Putamen (tissue), 1 donor: ENCODE measurements at places on chromosomes 7 and 10.

DNA sequence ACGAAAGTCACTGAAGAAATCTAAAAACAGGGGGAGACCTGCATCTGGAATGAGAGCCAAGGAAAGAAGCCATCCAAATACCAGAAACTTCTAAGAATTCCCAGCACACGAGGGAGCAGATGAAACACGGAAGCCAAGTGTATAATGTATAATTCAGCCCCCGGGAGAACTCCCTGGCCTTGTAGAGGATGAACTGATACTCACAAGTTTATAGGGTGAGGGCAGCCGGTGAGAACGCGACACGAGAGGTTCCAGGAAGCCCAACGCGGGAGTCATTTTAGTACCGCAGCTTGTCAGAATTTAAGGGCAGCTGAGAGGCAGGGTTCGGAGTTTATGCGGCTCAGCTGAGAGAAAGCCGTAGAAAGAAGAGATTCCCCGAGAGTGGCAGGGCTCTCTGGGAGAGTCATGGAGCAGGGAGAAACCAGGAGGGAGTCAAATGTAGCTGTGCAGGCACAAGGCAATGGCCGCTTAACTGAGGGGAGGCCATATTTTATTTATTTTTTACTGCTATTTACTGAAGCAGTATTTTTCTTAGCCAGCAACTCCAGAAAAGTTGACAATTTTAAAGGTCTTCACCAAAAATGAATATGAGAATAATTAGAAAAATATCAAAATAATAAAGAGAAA lies 164.0 kb downstream of the NPSR1 start:
- DNase-seq = no peak

GRCh38 chr7:111735661-111736551 lies 173.6 kb upstream of the IMMP2L start:
- DNase-seq = peak; percentile 64

- no peak for DNase-seq
These were observed 100.4 kb upstream of the DDC start for GRCh38 chr7:50665403-50666123.

- no peak for DNase-seq
These were observed 19.9 kb upstream of the INSYN2A start for GRCh38 chr10:127216274-127216673.

DNA sequence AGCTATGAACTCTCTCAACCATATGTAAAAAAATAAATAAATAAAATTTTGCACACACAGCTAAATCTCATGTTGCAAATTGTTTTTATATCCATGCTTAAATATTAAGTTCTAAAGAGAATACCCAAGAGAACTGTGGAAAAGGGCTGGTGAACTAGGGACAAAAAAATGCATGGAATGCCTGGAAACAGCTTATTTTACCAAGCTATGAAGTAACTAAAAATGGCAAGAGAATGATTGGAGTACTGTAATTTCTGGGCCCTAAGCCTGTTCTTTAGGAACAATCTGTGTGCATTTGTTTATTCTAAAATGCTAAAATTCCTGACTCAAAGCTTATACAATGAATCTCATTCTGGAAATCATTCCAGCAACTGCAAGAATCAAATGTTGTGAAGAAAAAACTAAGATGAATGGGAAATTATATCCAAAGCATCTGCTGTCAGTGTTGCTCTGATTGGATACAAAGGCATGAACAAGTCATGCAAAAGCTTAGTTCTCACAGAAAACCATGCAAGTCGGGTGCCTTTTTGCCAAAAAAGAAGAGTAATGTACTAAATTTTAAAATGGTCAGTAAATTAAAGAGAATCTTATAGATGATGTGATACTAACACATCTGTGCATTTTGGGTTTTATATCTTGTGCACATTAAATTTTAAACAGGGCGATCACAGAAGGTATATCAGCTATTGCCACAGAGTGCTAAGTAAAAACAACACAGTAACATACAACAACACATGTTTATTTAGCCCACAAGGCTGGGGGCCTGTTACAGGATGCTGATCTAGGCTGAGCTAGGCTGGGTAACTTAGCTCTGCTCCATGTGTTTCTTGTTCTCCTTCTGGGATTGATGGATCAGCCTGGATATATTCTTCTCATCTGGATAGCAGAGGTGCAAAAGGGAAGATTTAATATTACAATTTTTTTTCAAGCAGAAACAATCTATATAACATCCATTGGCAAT lies 453.5 kb upstream of the SEMA3A start:
- no peak for DNase-seq

DNA sequence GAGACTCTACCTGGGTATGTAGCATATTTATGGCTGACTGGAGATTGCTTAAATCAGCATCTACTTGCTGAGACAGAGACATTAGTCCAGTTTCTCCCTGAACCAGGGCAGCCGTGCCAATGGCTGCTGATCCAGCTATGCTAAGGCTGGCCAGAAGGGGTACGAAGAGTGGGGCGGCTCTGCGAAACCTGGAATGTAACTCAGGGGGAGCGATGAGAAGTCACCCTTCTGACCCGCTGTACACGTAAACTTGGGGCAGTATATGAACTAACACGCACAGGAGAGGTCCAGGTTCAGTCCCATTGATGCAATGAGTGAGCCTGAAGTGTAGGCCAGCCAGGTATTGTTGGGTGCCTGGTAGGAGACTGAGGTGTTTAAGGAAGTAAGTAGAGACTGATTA lies 73.7 kb downstream of the PRR15 start:
- no peak for DNase-seq

- DNase-seq = no peak
These were observed 32.1 kb upstream of the CALN1 start for GRCh38 chr7:72444026-72444776.

- no peak for DNase-seq
These were observed 194.4 kb downstream of the TPST1 start for GRCh38 chr7:66399566-66399965.

GRCh38 chr7:126419047-126419446 lies 833.7 kb downstream of the GRM8 start:
- no peak for DNase-seq

- no peak for DNase-seq
These were observed 167.0 kb downstream of the PON1 start for GRCh38 chr7:95157381-95157780.

- no peak for DNase-seq
These were observed 1.1 kb upstream of the AQP1 start for GRCh38 chr7:30910411-30911073.

DNA sequence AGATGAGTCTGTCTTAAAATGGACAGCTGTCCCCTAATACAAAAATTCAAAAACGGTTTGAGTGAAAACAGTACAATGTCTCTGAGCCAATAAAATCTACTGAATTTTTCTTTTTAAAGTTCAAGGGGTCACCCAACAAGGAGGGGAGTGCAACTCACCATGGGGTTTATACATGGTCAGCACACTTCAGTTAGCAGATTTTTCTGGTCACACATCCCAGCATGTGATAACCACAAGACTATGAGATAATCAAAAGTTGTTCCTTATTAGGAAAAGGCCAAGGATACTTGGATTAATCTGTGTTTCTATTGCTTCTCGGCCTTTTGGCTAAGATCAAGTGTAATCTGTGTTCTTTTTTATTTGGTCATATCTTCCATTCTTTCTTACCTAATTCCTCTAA lies 31.6 kb downstream of the ABCB5 start:
- no peak for DNase-seq

DNA sequence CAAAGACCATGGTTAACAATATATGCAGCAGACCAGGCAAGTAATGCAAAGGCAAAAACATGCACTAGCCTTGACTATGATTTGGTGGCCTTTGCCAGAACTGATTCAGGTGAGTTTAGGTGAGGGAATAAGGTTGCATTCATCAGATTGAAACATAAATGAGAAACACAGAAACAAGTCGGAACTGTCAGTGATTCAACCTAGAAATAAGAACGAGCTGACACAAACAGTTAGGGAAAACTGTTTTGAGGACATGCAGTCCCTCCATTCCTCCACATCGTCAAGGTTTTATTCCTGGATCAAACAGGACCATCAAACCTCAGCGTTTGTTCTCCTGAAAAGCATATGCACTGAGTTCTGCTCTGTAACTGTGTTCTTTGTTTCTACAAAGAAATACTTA lies 1.8 kb downstream of the ZNF248 start:
- no peak for DNase-seq

DNA sequence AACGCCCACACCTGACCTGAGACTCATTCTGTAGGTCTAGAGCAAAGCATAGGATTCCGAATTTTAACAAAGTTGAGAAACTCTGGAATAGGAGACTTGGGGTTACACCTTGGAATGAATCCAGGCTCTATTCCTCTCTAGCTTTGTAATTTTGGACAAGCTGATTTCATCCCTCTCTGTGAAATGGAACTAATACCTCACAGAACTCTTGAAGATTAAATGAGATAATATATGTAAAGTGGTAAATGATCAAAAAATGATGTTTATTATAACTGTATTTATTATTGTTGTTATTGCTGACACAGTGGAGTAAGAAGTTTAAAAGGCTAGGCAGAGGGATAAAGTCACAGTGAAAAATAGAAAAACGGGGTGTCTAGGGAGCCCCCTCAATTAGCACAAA lies 32.3 kb downstream of the CASP7 start:
- DNase-seq = no peak

DNA sequence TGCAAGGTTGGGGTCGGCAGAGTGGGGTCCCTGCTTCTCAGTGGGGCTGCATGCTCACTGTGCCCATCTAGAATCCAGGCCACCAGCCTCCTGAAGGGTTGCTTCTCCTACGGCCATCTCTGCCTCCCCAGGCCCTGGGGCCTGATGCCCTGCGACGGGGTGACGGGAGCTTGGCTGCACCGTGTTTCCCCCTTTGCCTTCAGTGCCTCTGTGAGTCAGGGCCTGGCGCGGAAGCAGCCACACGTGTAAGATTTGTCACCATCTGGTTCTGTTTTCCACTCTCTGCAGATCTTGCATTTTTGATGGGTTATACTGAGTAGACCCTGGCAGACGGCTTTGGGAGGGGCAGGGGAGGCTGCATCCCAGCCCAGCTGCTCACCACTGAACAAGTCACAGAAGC lies 7.2 kb downstream of the ADAMTS14 start:
- DNase-seq = no peak

DNA sequence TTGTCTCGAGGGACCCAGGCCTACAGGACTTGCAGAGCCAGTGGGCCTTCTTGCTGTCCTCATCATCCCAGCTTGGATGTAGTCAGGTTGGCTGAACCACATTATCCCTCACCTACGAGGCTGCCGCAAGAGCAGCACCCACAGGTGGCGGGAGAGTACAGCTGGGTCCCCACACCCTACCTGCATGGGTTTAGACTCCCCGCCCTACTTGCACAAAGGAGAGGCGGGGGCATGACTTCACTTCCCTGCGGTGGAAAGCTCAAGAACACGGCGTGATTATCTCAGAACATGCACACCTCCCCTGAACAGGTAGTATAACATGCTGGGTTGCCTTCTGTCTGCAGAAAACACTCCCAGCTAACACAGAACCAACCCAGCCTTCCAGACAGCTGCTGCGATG lies 57.5 kb downstream of the CTBP2 start:
- DNase-seq = no peak

DNA sequence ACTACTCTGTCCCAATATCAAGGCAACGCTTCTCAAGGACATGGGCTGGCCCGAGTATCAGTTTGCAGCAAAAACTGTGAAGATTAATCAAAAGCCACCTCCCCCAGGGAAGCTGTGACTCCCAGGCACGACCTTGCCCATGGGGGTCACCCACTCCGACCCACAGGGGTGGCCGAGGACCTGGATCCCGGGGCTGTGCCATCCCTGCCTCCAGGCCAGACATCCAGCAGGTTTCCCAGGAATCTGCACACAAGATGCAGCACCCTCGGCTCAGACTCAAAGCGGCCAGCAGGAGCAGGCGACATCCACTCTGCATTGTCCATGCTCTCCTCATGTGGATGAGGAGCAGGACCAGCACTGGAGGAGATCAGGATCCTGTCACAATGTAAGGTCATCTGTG lies 39.8 kb downstream of the PTPRN2 start:
- DNase-seq = no peak

- no peak for DNase-seq
These were observed 139.5 kb downstream of the MAPK8 start for GRCh38 chr10:48445932-48446331.

- DNase-seq = no peak
These were observed 9.1 kb downstream of the WDR86 start for GRCh38 chr7:151400626-151401315.

- DNase-seq = no peak
These were observed 114.2 kb downstream of the TAF3 start for GRCh38 chr10:7932301-7933036.

GRCh38 chr10:5805711-5806110 lies 7.5 kb downstream of the GDI2 start:
- DNase-seq = no peak

GRCh38 chr7:33054261-33054964 lies 8.2 kb downstream of the NT5C3A start:
- DNase-seq = no peak

DNA sequence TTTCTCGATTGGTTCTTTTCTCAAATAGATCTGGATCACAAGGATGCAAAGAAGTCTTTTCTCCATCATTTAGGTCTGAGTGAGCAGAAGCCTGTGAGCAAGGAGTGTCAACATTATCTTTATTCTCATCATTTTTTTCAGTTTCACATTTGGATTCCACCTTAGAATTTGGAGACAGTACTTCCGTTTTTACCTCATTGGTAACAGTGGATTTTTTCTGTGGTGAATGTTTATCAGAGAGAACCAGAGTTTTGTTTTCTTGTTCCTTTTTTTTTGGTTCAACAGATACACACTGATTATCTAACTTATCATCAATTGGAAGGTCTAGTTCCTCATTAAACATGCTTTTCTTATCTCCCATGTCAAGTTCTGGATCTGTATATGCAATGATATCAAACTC lies 151.3 kb downstream of the GALNT11 start:
- no peak for DNase-seq

- peak; percentile 62 for DNase-seq
These were observed 652.0 kb upstream of the CELF2 start for GRCh38 chr10:10365676-10366075.

- DNase-seq = no peak
These were observed 96.3 kb upstream of the VIPR2 start for GRCh38 chr7:159240962-159241361.

- DNase-seq = no peak
These were observed 881.0 kb upstream of the LRRN3 start for GRCh38 chr7:110209884-110210283.

GRCh38 chr10:8449909-8450308 lies 395.4 kb downstream of the GATA3 start:
- DNase-seq = no peak

DNA sequence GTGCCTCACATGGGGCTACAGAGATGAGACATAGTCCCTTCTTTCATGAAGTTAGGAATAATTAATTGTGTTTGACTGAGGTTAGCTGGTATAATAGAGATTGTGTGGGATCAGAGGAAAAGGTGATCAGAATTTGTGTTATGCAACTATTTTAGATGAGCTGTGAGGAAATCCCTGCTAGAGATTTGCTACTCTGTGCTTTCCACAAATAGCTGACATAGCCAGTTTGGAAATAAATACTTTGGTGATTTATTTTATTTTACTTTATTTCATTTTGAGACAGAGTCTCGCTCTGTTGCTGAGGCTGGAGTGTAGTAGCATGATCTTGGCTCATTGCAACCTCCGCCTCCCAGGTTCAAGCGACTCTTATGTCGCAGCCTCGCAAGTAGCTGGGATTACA lies 32.3 kb downstream of the ST7 start:
- no peak for DNase-seq
